ENCODE measurements at places on chromosomes 13 and 19.

GRCh38 chr19:33143897-33144405, 12.0 kb downstream of the WDR88 start:
- DNase-seq: peak; percentile 55

DNA sequence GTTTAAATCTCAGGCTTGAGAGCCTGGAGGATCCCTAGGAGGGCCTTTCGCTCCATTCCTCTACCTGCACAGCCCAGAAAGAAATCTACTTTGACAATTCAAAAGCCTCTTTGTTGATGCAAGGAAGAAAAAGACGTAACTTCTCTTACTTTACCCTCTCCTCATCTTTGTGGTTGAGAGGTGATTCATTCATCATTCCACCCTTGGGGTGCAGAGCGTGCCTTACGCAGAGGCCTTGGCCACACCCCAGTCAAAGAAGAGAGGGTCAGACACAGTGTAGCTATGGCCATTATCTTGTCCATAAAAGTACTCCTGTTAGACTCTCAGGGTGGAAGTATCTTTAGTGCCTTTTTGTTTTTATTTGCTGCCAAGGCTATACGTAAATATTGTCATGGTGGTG, 184.0 kb downstream of the IRS2 start:
- no peak for DNase-seq

- DNase-seq: no peak
Observed at GRCh38 chr19:7440188-7440975, 48.5 kb downstream of the PEX11G start.

DNA sequence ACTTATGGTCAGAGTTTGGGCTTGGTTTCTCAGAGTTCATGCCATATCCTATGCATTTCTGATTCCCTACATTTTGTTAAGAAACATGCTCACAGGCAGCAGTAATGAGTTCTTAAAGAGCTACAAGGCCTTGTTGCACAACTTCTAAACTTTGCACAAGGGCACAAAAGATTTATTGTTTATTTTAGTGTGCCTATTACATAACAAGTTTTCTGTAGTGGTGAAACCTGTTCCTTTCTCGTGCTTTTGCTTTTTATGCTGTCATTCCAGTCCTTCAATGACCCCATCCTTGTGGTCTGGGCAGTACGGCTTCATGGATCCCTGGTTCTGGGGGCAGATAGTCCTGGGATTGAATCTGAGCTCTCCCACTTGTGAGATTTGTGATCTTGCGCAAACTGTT, 17.8 kb downstream of the ZNF507 start:
- DNase-seq: no peak

- no peak for DNase-seq
Observed at GRCh38 chr19:45739498-45740439, 6.5 kb downstream of the MEIOSIN start.

- no peak for DNase-seq
Observed at GRCh38 chr19:852136-853013, at the start of gene ELANE. TSS of gene ELANE (plus strand) at chr19:852303. CDS start at chr19:852329, 26 bp downstream.

DNA sequence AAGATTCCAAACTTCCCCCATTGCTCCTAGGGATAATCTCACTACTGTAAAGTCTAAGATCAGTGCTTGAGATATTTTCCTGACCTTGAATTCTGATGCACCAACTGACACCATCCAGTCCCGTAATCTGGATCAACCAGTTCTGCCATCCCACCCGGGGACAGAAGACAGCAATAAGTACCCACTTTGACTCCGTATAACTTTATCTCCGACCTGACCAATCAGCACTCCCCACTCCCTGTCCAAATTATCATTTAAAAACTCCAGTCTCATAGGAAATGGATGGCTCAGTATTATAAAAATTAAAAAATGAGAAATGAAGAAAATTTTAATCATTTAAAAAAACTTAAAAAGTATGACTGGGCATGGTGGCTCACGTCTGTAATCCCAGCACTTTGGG, 61.4 kb upstream of the ABCC4 start:
- DNase-seq: no peak

- DNase-seq: no peak
Observed at GRCh38 chr19:47686679-47687450, 26.4 kb upstream of the EHD2 start.

DNA sequence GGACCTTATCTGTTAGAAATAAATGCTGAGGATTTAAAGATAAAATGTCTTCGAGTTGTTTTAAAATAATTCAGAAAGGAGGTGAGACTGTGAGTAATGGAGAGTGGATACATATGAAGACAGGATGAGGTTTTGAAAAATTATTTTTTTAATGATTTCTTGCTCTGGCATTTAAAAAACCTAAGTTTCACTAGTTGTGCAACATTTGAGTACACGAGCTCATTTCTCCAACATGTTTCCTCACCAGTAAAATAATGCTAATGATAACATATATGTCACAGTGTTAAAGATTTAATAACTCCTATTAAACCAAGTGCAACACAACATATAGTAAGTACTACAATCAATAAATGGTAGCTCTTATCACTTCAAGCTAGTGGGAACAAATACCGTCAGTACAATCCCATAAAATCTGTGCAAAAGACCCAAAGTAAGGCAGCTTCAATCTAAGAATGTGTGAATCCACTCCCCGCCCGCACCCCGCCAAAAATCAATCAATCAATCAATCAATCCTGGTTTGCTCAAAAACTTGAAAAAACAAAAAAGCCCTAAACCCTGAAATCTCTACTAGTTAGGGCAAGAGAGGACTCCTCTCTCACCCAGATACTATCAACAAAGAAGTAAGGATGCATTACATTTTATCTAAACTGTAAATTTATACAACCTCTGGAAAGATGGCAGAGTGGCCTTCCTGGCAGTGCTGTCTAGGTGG, 1.3 kb downstream of the ALG5 start:
- DNase-seq: no peak

GRCh38 chr19:41445575-41445974, 2.6 kb downstream of the ERICH4 start:
- no peak for DNase-seq

- peak; percentile 57 for DNase-seq
Observed at GRCh38 chr19:35468637-35469036, 20.6 kb downstream of the FFAR2 start.

GRCh38 chr19:1852581-1853128, 4.4 kb upstream of the REXO1 start:
- DNase-seq: no peak

- no peak for DNase-seq
Observed at GRCh38 chr13:65834897-65835296, 1395.2 kb downstream of the PCDH9 start.

GRCh38 chr13:67306742-67307141, 76.6 kb upstream of the PCDH9 start:
- no peak for DNase-seq

DNA sequence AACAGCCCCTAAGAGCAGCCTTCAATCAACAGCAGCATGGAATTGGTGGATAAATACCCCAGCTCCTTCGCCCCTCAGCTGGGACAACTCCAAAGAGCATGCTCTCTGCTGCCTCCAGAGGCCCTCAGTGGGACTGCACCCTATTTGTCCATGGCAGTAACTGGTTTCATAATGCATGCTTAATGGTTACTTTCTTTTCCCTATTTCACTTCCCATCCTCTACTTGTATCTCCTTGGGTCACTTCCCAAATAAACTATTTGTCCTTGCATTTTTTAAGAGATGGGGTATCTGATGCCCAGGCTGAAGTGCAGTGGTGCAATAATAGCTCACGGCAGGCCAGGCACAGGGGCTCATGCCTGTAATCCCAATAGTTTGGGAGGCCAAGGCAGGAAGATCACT, 13.5 kb upstream of the TPM4 start:
- peak; percentile 43 for DNase-seq

DNA sequence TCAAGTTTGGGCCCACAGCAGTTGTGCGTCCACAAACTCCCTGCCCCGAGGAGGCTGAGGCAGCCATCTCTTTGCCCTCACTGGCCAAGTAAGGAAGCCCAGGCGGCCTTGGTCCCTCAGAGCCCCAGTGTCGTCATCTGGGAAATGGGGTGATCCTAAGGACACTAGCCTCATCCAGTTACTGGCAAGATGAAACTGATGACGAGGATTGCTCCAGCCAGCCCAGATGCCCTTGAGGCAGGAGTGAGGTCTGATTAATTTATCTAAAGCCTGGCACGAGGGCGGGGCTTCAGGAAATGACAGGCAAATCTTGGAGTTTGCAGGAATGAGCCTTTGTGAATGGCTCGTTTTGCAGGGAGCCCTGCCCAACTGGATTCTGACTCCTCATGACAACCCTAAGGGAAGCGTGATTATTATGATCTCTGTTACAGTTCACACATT, 5.6 kb downstream of the LIPE start:
- DNase-seq: peak; percentile 25

DNA sequence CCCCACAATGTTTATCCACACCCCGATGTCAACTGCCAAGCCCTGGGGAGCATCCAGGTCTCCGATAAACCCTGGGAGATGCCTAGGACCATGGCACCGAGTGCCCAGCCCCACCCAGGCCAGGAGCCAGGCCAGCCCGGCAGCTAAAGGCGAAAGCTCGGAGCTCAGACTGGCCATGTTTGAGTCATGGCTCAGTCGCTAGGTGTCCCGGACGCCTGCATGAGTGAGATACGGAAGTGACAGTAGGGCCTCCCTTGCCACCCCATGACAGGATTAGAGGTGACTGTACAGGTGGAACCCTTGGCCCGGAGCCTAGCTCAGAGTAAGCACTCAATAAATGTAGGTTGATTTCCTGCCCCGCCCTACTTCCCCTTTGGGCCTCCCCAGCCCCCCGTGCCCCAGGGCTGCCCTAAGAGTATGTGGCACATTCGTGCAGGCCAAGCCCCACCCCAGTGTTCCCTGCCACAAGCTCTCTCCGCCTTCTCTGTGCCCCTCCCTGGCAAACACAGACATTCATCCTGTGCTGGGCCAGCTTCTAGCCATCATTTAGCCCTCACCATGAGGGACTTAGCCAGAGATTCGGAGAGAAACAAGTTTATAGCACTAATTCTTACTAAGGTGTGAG, 5.8 kb upstream of the TPM4 start:
- DNase-seq: peak; percentile 49

GRCh38 chr13:51689663-51689996, 105.4 kb downstream of the WDFY2 start:
- no peak for DNase-seq

- DNase-seq: no peak
Observed at GRCh38 chr19:4189641-4190040, 7.2 kb downstream of the ANKRD24 start.

GRCh38 chr19:10984166-10984735, 23.4 kb downstream of the SMARCA4 start:
- DNase-seq: no peak

DNA sequence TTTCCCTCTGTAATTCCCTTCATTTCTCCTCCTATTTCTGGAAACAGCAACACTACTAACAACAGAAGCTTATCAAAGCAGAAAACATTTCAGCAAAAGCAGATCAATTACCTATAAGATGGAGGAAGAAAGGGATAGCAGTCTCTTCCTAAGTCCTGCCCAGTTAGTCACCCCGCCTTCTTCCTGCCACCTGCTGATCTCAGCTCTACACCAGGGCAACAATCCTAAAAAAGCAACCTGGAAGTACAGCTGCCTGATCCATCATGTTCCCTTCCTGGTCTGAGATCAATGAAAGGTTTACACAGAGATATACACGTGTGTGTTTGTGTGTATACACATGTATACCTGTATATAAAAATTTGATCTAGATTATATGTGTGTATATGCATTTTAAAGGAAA, 59.4 kb downstream of the TSC22D1 start:
- peak; percentile 28 for DNase-seq

GRCh38 chr19:10513223-10513622, 4.0 kb downstream of the S1PR5 start:
- no peak for DNase-seq

- DNase-seq: no peak
Observed at GRCh38 chr13:20144141-20144850, 16.6 kb downstream of the GJA3 start.

GRCh38 chr13:39943711-39944110, 288.2 kb downstream of the COG6 start:
- DNase-seq: no peak

GRCh38 chr19:45008552-45008951, 7.3 kb downstream of the RELB start:
- DNase-seq: no peak

DNA sequence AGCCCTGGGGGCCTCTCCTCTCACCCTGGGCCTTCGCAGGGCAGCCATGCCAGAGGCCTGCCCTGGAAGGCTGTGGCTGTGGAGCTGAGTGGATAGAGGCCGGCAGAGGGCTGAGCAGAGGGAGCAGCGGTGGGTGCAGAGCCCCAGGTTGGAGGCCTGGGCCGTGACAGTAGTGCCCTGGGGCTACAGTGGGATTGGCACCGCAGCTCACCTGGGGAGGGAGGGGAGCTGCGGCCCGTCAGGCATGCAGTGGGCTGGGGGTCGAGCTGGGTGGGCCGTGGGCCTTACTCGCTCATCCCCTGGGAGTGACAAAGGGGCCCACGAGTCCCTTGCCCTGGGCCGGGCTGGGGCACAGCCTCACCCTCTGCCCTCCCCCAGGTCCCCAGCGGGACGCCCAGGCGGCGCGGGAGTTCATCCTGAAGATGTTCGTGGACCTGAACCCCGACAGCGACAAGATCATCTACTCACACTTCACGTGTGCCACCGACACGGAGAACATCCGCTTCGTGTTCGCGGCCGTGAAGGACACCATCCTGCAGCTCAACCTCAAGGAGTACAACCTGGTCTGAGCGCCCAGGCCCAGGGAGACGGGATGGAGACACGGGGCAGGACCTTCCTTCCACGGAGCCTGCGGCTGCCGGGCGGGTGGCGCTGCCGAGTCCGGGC, 15.1 kb upstream of the GNA15 start:
- DNase-seq: no peak

GRCh38 chr19:9721861-9722260, 46.7 kb downstream of the ZNF846 start:
- DNase-seq: no peak

- DNase-seq: peak; percentile 88
Observed at GRCh38 chr19:52922841-52923777, at the start of gene ZNF888. TSS of gene ZNF888 (minus strand) at chr19:52923428. CDS start at chr19:52917873, 5,555 bp downstream.

DNA sequence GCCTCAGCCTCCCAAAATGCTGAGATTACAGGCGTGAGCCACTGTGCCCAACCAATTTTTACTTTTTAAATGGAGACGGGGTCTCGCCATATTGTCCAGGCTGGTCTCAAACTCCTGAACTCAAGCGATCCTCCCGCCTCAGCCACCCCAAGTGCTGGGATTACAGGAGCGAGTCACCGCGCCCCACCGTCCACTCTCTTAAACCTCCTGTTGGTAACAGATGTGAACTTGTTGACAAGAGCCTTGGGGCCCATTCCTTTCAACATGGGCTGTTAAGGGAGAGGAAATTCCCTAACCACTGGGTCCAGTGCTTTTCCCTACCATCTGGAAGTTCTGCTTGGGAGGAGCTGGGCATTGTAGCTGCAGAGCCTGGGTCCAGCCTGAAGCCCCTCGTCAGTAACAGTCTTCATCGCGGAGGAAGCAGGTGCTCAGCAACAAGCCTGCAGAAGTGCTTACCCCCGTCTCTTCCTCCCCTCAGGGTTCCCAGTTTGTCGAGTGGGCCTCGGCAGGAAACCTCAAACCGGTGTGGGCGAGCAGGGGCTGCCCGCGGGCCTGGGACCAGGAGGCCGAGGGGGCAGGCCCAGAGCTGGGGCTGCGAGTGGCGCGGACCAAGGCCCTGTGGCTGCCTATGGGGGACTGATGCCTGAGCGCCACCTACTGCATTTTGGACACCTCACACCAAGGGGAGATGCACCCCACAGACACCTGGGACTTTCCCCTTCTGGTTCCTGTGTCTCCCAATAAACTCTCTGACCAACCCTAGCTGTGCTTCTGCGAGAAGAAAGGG, 4.0 kb upstream of the FLT3LG start:
- DNase-seq: no peak
